ENCODE measurements at places on chromosomes 5 and 9.

GRCh38 chr9:113634596-113635515, 171.3 kb downstream of the RGS3 start:
- no peak for DNase-seq

- DNase-seq = no peak
These were observed 38.2 kb upstream of the PTPRD start for GRCh38 chr9:10651012-10651411.

GRCh38 chr5:164153469-164154172, 648.2 kb downstream of the MAT2B start:
- DNase-seq = peak; percentile 36

GRCh38 chr5:173232499-173233346, 2.3 kb downstream of the NKX2-5 start:
- DNase-seq = no peak

DNA sequence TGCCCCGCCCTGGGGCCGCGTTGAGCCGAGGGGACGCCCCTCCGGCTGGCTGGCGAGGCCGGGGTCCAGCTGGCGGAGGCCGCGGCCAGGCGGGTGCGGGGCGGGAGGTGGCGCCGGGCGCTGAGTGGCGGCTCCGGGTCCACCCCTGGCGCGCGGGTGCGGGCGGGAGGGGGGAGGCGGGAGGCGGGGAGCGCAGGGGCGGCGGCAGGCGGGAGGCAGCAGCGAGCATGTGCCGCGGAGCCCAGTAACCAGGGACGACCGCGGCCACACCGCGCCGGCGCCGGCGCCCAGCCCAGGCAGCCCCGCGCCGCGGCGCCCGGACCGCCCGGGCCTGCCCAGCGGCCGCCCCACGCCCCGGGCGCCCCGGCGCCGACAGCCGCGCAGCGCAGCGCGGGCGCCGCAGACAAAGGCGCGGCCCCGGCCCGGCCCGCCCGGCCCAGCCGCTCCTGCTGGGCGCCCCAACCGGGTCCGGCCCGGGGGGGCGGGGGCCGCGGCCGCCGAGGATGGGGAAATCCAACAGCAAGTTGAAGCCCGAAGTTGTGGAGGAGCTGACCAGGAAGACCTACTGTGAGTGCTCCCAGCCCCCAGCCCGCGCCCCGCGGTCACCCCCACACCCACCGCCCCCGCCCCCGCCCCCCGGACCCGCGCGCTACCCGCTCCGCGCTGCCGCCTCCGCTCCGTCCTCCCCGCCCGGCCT, at the start of gene NCS1:
NCS1 (plus strand) TSS at position 244 of the 697 bp plus-strand sequence; CDS start at position 504, 260 bp downstream.
- DNase-seq = peak; percentile 35

DNA sequence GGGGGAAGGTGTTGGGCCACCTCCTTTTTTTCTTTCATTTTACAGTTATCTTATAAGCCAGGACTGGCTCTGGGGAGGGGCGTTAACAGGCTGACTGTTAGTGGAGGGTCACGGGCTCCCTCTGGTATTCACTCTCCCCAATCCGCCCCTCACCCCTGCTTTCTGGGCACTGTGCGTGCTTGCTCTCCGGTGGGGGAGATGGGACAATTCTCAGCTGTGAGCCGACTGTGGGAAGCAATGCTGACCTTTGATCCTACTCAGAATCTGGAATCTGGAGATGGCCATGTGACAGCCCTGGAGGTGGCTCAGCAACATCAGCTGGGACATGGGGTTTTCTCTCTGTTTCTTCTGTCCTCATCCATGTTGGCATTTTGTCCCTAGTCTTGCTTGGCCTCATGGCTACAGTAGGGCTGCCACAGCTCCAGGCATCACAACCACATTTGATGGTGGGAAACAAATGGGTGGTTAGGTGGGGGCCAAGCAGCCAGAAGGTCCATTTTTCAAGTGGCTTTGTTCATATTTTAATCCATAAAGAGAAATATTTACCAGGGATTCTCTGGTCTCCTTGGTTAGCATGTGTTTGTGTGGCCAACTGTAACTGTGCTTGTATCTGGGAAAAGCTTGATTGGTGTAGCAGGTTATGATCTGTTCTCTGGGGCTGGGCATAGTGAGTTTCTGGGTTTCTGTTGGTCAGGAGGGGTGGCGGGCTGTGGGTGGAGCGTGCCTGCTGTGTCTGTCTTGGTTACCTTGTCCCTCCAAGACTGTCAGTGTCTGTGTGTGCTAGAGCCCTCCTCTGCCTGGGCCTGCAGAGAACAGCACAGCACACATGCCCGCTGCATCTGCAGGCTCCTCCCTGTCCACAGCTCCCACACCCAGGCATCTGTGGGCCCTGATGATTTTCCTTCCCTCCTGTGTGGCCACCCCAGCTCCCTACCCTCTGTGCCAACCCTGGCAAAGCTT, 12.4 kb downstream of the WNK2 start:
- no peak for DNase-seq

DNA sequence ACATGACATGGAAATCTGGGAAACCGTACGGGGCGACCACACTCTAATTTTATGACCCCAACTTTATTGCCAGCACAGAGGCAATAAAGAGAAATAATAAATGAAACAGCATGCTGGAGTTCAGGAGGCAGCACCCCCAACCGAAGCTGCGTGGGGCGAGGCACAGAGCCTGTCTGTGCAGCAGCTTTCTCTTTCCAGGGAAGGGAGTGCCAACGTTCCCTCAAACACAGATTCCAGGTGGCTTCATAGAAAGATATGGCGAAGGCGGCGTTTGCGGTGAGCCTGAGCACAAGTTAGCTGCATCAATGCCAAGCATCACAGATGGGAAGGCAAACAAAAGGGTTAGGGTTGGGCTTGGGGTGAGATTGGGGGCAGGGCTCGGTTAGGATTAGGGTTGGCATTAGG, 114.8 kb downstream of the HSD17B3 start:
- DNase-seq = no peak

DNA sequence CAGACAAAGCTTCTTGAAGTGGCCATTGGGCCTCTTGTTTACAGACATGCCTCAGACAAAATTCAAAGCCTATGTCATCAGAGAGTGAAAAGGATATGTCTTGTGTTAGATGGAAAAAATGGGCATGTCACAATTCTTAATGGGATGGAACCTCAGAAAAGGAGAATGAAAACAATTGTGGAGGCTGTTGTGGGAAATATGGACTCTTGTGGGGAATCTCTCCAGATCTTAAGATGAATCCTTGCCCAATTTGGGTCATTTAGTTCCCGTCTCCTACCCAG, 19.5 kb downstream of the SLC22A5 start:
- no peak for DNase-seq

DNA sequence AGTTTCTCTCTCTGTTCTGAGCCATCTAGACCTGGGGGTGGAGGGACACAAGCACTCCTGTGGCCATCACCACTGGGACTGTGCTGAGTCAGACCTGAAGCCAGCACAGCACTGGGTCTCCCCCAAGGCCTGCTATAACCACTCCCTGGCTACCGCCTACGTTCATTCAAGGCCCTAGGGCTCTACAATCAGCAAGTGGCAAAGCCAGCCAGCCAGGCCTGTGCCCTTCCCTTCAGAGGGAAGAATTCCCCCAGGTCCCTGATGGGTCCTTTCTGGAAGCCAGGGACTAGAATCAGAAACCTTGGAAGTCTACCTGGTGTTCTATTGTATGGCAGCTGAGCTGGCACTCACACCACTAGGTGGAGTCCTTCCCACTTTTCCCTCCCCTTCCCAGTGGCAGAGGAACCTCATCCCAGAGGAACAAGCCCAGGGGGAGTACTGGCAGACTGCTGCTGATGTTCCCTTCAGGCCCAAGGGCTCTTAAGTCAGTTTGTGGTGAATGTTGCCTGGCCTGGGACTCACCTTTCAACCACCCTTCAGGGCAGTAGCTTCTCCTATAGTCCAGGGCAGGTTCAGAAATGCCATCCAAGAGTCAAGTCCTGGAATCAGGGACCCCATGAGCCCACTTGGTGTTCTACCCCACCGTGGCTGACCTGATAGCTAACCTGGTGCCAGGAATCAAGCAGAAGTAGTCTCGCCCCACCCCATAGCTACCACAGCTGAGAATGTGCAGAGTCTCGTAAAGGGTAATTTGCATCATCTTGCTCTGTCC, 20.0 kb downstream of the JMY start:
- no peak for DNase-seq

- DNase-seq = no peak
These were observed 106.4 kb upstream of the COL5A1 start for GRCh38 chr9:134535171-134535570.
